ENCODE measurements at places on chromosomes 12 and 14.

DNA sequence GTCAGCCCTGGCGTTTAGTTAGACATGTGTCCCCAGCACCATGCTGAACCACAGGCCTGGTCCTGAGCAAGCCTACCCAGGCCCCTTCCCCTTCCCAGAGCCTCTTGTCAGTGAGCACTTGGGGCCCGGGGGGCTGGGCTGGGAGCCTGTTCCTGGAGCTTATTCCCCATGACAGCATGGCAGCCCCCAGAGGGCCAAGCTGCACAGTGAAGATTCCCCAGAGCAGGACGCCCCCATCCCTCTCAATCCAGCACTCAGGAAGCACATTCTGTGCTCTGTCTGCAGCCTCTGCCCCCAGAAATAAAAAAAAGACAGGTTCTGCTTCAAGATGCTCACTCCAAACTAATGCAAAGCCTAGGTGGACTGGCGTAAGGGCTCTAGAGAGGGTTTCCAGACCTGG, 117.3 kb downstream of the LGMN start:
- DNase-seq, result no peak

- DNase-seq, result no peak
Observed at GRCh38 chr12:124150168-124150567, 144.7 kb upstream of the RFLNA start.

GRCh38 chr12:94263011-94263811, 114.8 kb downstream of the PLXNC1 start:
- DNase-seq, result no peak

DNA sequence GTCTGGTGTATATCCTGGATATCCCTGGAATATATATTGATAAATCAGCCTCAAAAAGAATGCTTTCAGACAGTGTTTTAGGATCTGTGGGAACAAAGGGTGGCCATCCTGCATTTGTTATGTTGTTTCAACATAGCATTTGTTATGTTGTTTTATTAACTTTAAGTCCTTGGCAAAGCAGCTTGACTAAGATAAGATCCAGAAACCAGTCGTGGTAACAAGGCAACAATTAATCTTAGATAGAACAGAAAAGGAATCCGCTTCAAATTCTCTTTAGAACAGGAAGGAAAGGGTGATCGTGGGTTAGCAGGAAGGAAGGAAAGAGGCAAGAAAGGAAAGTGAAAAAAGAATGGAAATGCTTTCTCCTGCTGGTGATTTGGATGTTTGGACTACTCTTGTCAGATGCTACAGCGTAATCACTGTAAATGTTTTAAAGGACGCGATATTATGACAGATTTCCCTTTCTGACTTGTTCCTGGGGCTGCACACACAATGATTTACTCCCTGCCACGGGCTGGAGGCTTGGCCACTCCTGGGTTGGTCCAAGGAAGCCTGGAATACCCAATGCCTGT, 443.3 kb downstream of the DPF3 start:
- no peak for DNase-seq

- DNase-seq, result no peak
Observed at GRCh38 chr14:45044638-45045037, 39.3 kb upstream of the PRPF39 start.

- no peak for DNase-seq
Observed at GRCh38 chr12:44774815-44775411, 101.2 kb downstream of the NELL2 start.

- DNase-seq, result no peak
Observed at GRCh38 chr14:60035177-60035576, 56.5 kb upstream of the PCNX4 start.

- DNase-seq, result no peak
Observed at GRCh38 chr14:96245710-96246538, 10.1 kb upstream of the BDKRB1 start.

- no peak for DNase-seq
Observed at GRCh38 chr14:101470266-101470665, 91.0 kb upstream of the DIO3 start.

- DNase-seq, result no peak
Observed at GRCh38 chr14:94850309-94851211, 80.6 kb upstream of the GSC start.

DNA sequence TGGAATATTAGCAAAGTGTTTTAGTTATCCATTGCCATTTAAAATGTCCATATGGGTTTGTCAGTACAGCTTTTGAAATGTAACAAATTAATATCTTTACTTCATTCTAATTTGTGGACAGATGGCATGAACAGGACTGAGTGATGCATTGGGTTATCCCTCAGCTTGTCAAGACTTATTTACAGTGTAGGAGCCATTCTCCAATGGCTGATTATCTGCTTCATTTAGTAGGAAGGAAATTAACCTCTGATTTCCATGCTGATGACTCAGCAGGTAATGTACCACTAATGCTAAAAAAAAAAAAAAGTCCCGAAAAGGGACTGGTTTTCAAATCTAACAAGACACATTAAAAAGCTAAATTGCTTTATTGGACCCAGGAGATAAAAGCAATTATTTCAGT, 1149.0 kb upstream of the USP15 start:
- no peak for DNase-seq

DNA sequence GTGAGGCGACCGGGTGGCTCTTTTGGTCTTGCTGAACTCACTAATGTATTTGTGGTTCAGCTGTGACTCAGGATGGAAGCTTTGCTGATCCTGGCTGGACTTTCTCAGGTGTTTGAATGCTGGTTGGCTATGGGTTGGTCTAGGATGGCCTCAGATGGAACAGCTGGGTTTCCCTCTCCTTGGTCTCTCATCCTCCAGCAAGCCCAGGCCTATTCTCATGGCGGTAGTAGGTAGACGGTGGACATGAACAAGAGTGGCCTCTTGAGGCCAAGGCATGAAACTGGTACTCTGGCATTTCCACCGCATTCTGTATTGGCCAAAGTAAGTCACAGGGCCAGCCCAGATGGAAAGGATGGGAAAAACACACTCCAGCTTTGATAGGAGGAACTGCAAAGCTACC, 11.8 kb upstream of the POLR3B start:
- DNase-seq, result no peak

- DNase-seq, result no peak
Observed at GRCh38 chr12:14259481-14260010, 105.9 kb upstream of the ATF7IP start.

GRCh38 chr14:67420102-67420739, 8.3 kb upstream of the PLEK2 start:
- no peak for DNase-seq

DNA sequence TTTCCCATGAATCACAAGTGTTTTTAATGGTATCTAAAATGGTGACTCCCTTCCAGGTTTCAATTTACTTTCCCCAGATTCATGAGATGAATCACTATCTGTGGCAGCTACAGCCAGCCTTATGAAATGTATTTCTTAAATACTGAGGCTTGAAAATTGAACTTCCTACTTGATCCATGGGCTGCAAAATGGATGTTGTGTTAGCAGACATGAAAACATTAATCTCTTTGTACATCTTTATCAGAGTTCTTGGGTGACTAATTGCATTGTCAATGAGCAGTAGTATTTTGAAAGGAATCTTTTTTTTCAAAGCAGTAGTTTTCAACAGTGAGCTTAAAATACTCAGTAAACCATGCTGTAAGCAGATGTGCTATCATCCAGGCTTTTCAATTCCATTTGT, 250.8 kb downstream of the SLC6A15 start:
- DNase-seq, result no peak

DNA sequence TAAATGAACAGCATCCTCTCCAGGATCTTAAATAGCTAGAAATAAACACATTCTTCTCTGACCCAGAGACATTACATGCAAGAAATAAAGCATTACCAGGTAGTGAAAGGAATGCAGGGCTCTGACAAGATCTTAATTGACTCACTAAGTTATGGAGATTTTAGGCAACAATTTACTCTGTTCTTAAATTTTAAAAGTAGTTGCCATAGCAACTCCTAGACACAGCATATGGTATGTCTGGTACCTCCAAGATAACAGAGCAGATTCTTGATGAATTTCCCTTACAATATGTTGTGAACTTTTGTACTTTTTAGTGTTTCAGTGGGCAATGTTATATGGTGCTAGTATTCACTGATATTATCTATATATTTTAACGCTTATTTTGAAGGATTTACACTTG, 76.7 kb upstream of the G2E3 start:
- no peak for DNase-seq

DNA sequence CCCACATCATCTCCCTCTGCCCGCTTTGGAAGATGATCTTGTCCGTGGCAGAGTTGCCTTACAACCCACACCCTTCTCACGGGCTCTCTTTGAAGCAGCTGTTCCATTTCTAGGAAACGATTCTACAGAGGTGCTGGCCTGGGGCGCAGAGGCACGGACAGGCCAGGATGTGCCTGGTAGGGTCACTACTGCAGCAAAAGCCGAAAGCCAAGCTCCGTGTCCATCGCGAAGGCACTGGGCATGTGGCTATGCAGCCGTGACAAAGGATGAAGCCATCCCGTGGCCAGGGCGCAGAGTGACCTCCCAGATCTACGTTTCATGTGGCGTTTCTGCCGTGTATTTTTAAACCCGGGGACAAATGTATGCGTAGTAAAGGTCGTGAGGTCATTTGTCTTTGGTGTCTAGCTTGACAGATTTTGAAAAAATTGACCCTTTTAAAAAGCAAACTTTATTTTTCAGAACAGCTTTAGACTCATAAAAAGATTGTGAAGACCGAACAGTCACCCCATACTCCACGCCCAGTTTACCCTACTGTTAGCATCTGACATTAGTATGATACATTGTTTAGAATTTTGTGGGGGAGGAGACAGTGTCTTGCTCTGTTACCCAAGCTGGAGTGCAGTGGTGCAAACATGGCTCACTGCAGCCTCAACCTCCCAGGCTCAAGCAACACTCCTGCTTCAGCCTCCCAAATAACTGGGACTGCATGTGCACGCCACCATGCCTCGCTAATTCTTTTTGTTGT, 40.4 kb upstream of the NCOR2 start:
- DNase-seq, result no peak

DNA sequence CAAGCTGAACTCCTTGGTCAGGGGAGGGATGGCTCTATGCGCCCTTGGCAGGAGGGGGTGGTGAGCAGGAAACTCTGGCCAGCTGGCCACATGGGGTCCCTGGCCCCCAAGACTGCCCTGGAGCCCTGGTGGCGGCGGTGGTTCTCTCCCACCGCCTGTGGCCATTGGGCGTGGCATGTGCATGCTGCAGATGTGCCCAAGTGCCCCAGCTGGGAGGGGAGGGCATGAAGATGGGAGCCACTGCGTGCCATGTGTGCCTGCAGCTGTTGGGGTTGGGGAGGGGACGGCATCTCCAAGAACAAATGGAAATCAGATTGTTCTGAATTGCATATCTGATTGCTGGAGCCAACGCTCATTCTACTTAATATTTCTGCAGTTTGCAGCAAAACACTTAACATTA, 115.7 kb upstream of the IGF1 start:
- DNase-seq, result no peak

DNA sequence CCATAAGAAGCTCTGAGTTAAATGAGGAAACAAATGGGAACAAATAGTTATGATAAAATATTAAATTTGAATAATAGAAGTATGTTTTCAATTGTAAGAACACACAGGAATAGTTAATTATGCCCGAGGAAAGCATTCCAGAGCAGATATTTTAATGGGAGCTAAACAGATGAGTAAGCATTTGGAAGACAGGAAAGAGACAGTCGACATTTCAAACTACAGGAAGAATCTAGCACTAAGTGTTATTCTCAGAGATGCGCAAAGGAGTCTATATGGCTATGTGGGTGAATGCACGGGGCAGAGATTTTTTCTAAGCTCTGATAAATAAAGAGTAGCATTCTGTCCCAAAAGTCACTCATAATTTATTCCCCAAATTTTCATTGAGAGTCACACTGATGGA, 64.5 kb upstream of the SSTR1 start:
- DNase-seq, result no peak

DNA sequence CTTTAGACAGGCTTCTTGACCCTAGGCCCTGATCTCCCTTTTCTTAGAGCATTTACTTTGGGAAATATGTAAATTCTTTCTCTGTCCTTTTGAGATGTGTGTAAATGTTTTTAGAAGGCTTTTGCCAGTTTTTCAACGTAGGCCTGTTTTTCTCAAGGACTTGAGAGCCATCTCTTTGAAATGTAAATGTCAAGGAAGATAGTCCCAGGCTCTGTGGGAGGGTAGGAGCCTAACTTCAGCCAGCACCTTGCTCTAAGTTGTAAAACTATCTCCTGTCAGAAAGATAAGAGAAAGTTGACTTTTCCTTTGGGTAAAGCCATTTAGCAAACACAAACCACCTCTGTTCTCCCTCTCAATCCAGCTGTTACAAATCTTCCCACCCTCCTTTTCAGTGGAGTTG, 219.8 kb downstream of the RPS29 start:
- no peak for DNase-seq

DNA sequence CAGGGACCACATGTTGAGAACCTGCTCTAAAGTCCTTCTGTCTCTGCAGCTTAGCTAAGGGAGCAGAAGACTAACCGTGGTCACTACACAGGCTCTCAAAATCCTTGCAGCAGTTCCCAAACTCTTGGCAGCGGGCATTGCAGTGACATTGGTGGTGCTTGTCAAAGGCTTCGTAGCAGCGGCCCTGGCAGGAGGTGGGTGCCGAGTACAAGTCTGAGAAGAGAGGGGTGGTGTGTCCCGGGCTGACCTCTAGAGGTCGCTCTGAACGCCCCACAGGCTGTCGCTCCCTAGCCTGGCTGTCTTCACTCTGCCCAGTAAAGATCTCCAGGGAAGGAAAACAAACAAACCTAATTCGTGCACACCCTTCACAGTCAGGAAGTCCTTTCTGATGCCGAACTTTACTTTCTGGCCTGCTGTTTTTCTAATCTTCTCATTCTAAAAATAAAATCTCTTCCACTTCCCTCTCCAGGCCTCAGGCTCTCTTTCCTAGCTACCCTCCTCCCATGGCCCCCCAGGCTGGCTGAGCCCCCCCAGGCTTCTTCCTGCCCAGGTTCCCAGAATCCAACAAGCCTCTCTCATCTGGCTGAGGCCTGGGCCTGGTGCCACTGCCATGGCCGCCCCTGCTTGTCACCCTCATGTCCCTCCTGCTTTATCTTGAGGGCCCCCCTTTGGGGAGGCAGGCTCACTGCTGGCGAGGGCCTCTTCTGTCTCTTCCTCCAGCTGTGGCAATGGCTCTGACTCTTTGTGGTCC, 7.7 kb downstream of the ENDOU start:
- peak; percentile 70 for DNase-seq

DNA sequence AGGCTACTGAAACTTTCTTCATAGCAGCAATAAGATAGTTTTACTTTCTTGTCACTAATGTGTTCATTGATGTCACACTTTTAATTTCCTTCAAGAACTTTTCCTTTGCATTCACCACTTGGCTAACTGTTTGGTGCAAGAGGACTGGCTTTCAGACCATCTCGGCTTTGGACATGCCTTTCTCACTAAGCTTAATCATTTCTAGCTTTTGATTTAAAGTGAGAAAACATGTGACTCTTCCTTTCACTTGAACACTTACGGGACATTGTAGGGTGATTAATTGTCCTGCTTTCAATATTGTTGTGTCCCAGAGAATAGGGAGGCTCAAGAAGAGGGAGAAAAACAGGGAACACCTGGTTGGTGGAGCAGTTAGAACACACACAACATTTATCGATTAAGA, 41.9 kb downstream of the IFNG start:
- no peak for DNase-seq

- DNase-seq, result no peak
Observed at GRCh38 chr12:132587781-132588180, 22.6 kb downstream of the LRCOL1 start.
